Fibroblast of lung (primary cell): ENCODE measurements at places on chromosomes 11 and 22. TPM values are rescaled to one million over a fixed set of nuclear protein-coding genes. Genes with fewer than 3 reads are reported as not detected.

DNA sequence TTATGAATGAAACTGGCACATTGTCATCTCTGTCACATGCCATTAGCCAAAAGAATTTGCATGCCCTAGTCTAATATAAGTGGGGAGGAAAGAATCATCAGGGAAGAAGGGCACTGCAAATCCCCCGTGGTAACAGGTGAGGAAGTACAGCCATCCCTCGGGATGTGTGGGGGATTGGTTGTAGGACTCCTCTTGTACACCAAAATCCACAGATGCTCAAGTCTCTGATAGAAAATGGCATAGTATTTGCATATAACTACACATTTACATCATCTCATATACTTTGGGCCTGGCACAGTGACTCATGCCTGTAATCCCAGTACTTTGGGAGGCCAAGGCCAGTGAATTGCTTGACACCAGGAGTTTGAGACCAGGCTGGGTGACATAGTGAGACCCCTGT, 109.7 kb downstream of the HIPK3 start:
- no peaks in the 10 kb centered on the region for H3K27me3 ChIP-seq
- no peaks in the 10 kb centered on the region for H3K4me1 ChIP-seq
- no peak overlapping the region for H3K27ac ChIP-seq

The SAA4 gene
- total RNA-seq, result not detected in 2 replicates

GRCh38 chr22:50687829-50688228, 15.2 kb downstream of the SHANK3 start:
- H3K27ac ChIP-seq, result no peak overlapping the region
- H3K4me3 ChIP-seq, result no peak overlapping the region
- no peaks in the 10 kb centered on the region for H3K4me1 ChIP-seq
- no peaks in the 10 kb centered on the region for H3K36me3 ChIP-seq

GRCh38 chr22:19118329-19118880, 3.8 kb downstream of the DGCR2 start:
- H3K4me1 ChIP-seq, result peaks cover 4% of the 10 kb centered on the region
- H3K36me3 ChIP-seq, result peaks cover 6% of the 10 kb centered on the region
- H3K27ac ChIP-seq, result no peak overlapping the region
- no peaks in the 10 kb centered on the region for H3K27me3 ChIP-seq
- no peak overlapping the region for H3K4me3 ChIP-seq

DNA sequence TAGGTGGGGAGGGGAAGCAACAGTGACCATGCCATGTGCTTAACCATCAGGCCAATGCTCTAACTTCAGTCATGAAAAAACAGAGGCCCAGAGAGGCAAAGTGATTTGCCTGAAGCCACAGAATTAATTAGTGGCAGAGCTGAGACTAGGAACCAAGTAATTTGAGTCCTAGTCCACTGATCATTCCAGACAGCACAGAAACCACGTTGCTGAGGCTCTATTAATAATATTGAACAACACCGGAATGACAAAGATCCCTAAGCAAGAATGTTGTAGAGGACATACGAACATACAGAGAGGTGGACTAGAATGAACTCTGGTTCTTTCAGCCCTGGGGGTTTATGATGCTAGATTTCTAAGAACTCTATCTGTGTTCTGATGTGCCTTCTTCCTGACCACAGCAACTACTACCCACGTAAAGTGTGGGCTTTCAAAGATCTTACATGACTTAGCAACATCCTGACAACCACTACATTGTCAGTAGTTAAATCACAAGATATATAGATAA, 92.3 kb downstream of the GAB2 start:
- no peaks in the 10 kb centered on the region for H3K27me3 ChIP-seq
- no peak overlapping the region for H3K27ac ChIP-seq
- no peaks in the 10 kb centered on the region for H3K36me3 ChIP-seq

DNA sequence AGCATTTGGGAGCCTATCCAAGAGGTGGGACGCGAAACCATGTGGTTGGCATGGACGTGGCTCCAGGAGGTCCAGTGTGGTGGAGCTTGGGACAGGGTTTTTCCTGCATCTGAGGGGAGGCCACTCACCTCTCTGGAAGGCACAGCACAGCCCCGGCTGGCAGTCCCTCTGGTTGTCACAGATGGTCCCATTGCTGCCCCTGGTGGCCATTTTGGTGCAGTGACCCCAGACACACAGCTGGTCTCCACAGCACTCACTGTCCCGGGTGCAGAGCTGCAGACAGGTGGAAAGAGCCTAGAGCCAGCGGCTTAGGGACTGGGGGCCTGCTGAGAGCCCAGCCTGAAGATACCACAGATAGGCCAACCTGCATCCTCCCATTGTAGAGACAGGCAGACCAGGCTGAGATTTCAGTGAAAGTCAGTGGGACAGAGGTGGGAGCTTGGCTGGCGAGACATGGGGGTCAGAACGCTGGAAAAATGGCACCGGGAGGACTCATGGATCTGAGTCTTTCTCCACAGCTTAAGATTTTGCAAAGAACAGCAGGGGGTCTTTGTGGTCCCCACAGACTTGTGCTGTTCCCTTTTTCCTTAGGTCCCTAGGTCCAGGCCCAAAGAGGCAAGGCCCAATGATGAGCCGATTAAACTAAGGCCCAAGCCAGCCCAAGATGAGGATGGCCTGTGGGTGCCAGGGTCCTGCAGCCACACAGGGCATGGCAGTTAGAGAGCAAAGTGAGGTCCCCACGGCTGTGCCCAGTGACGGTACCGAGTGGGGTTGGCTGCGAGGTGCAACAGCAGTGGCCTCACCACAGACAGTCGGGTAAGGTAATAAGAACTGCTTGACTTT, 41.4 kb downstream of the DKK3 start:
- DNase-seq, result peak; percentile 31
- no peaks in the 10 kb centered on the region for H3K27me3 ChIP-seq
- H3K4me3 ChIP-seq, result no peak overlapping the region
- no peak overlapping the region for H3K27ac ChIP-seq

The RPUSD4 gene
- total RNA-seq, result 26.9 and 28.2 TPM in 2 replicates

The CCDC116 gene
- total RNA-seq, result under 0.01 and 0.17 TPM in 2 replicates

GRCh38 chr11:113827477-113827876, 47.9 kb downstream of the CLDN25 start:
- no peak for DNase-seq
- H3K27ac ChIP-seq, result no peak overlapping the region
- H3K36me3 ChIP-seq, result no peaks in the 10 kb centered on the region

DNA sequence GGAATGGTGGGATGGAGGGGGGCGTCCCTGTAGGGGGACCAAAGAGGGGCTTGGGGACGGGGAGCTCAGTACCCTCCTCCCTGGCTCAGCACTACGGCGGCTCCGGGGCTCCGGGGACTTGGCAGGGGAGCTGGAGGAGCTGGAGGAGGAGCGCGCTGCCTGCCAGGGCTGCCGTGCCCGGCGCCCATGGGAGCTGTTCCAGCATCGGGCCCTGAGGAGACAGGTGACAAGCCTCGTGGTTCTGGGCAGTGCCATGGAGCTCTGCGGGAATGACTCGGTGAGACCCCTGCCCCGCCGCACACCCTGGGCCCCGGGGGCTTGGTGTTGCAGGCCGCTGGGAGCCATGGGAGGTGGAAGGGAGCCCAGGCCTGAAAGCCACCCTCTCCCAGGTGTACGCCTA, 11.8 kb upstream of the MIF start:
- DNase-seq, result no peak
- H3K4me3 ChIP-seq, result no peak overlapping the region
- H3K27me3 ChIP-seq, result no peaks in the 10 kb centered on the region
- no peaks in the 10 kb centered on the region for H3K36me3 ChIP-seq
- no peak overlapping the region for H3K27ac ChIP-seq

DNA sequence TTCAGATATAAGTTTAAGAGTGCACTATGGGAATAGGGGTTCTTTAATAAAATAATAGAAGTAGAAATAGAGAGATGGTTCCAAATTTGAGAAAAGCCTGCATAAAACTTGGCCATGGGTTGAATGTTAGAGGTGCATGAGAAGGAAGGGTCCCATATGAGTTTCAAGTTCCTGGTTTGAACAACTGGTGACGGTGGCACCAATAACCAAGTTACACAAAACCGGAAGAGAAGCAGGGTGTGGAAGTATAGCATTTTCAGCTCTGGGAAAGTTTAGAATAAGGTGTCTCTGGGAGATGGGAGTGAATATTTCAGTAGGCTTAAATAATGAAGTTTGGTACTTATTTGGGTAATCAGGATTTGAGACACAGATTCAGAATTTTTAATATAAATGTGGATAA, 2.4 kb downstream of the CASP1 start:
- H3K36me3 ChIP-seq, result no peaks in the 10 kb centered on the region
- no peaks in the 10 kb centered on the region for H3K27me3 ChIP-seq
- H3K4me1 ChIP-seq, result peaks cover 2% of the 10 kb centered on the region
- no peak overlapping the region for H3K4me3 ChIP-seq

The TPST2 gene
- total RNA-seq, result 17.7 and 35.0 TPM in 2 replicates

GRCh38 chr11:1511937-1512496, 25.4 kb upstream of the MOB2 start:
- H3K4me3 ChIP-seq, result no peak overlapping the region
- H3K4me1 ChIP-seq, result no peaks in the 10 kb centered on the region
- no peaks in the 10 kb centered on the region for H3K27me3 ChIP-seq
- no peak for DNase-seq
- H3K36me3 ChIP-seq, result no peaks in the 10 kb centered on the region
- H3K27ac ChIP-seq, result no peak overlapping the region

DNA sequence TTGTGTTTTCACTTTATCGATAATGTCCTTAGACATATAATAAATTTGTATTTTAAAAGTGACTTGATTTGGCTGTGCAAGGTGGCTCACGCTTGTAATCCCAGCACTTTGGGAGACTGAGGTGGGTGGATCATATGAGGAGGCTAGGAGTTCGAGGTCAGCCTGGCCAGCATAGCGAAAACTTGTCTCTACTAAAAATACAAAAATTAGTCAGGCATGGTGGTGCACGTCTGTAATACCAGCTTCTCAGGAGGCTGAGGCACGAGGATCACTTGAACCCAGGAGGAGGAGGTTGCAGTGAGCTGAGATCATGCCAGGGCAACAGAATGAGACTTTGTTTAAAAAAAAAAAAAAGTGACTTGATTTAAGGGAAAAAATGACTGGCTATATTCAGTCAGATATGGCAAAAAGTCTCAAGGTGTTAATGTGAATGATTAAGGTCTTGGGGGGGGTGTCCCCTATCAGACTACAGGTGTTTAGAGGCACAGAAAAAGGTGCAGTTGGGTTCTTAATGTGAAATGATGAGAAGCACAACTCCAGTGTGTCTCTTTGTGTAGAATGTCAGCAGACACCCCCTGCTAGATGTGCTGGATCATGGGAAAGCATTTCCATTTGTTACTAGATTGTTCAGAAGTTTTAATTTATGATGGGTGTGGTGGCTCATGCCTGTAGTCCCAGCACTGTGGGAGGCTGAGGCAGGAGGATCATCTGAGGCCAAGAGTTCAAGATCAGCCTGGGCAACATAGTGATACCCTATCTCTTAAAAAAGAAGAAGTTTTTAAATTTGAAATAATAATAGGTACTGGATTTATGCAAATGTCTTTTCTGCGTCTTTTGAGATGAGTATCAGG, 17.0 kb downstream of the NEAT1 start:
- H3K4me1 ChIP-seq, result peaks cover 15% of the 10 kb centered on the region
- H3K27ac ChIP-seq, result no peak overlapping the region
- peaks cover 44% of the 10 kb centered on the region for H3K36me3 ChIP-seq
- H3K27me3 ChIP-seq, result no peaks in the 10 kb centered on the region

DNA sequence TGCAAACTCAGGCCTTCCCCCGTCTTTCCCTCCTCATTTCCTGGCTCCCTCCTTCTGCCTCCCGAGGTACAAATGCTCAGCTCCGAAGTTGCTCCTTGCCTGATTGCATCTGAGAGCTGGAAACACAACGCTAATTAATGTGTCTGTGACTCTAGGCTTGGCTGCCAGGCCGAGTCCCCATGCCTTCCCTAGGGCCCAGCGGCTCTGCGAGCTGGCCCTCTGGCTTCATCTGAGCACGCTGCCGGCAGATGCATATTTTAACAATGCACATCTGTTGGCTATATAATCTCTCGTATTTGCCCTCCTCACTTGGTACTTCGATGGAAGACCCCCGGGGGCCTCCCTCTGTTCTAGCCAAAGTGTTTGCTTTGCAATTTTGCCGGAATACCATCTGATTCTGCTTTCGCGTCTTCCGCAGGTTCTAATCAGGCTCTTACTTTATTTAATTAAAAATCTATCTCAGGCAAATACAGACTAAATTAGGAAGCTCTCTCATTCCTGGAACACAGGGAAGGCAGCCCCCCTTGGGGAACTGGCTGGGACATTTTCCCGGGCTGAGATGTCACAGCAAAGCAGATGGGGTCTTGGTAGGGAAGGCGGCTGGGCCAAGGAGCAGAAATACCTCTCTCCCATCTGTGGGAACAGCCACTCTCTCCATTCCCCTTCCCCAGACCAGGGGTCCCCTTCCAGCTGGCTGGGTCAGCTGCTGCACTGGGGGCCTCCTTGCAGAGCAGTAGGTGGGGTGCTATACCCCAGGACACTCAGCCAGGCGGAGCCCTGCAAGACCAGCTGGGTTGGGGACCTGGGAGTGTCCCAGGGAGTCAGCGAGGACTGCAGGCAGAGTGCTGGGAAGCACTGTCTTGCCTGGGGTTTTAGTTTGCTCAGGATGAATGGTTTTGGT, 162.8 kb downstream of the ST3GAL4 start:
- H3K4me3 ChIP-seq, result no peak overlapping the region
- no peaks in the 10 kb centered on the region for H3K36me3 ChIP-seq
- DNase-seq, result no peak
- no peak overlapping the region for H3K27ac ChIP-seq

DNA sequence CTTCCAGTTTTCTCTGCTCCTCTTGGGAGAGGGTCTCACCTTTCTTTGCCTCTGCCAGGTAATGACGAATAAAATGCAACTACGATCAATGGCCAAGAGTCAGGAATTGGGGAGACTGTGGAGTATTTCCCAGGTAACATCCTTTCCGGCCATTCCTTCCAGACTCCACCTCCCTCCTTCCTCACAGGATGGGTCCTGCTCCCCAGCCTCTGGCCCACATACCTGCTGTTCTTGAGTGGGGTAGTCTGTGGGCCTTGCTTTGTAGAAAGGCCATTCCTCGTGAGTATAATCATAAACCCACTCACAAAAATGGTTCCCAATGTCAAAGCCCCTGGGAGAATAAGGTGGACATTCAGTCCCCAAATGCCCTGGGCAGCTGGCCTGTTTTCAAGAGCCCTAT, 1.5 kb upstream of the CPT1B start:
- peaks cover 8% of the 10 kb centered on the region for H3K4me1 ChIP-seq
- H3K27me3 ChIP-seq, result no peaks in the 10 kb centered on the region
- H3K4me3 ChIP-seq, result no peak overlapping the region
- no peak for DNase-seq

The CNTN5 gene
- total RNA-seq, result not detected in 2 replicates

DNA sequence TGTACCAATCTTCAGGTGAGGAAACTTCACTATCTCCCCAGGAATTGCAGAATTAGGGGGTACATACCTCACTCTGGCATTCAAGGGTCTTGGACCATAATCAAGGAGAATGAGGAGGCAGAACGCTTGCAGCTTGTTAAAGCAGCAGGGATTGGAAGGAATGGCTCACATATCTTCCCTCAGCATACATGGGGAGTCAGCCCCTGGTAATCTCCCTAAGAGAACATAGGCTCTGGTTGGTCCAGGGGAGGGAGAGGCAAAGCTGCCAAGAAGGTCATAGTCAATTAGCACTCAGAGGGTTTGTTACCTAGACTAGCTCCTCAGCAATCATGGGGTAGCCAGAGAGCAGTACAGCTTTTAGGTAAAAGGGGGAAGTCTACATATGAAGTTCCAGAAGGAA, 256.8 kb downstream of the INSC start:
- no peaks in the 10 kb centered on the region for H3K27me3 ChIP-seq
- H3K4me1 ChIP-seq, result no peaks in the 10 kb centered on the region
- H3K4me3 ChIP-seq, result no peak overlapping the region
- no peak overlapping the region for H3K27ac ChIP-seq
- DNase-seq, result no peak
- H3K36me3 ChIP-seq, result no peaks in the 10 kb centered on the region

- DNase-seq, result no peak
- no peak overlapping the region for H3K27ac ChIP-seq
- no peak overlapping the region for H3K4me3 ChIP-seq
- no peaks in the 10 kb centered on the region for H3K36me3 ChIP-seq
- no peaks in the 10 kb centered on the region for H3K4me1 ChIP-seq
Measured at GRCh38 chr11:1402355-1403077, 12.8 kb downstream of the BRSK2 start.
